Esophagus muscularis mucosa (tissue), 4 donors: ENCODE measurements at places on chromosomes 6 and 20. TPM values are rescaled to one million over a fixed set of nuclear protein-coding genes. Genes with fewer than 3 reads are reported as not detected.

Gene SAMD3
- total RNA-seq = 2.7 TPM

Gene BMP5
- total RNA-seq = 3.5 TPM

Gene GGTLC1
- total RNA-seq = not detected

Gene LY6G6C
- not detected for total RNA-seq

Gene SLC26A8
- total RNA-seq = not detected

Gene EMILIN3
- 5.6 TPM for total RNA-seq

DNA sequence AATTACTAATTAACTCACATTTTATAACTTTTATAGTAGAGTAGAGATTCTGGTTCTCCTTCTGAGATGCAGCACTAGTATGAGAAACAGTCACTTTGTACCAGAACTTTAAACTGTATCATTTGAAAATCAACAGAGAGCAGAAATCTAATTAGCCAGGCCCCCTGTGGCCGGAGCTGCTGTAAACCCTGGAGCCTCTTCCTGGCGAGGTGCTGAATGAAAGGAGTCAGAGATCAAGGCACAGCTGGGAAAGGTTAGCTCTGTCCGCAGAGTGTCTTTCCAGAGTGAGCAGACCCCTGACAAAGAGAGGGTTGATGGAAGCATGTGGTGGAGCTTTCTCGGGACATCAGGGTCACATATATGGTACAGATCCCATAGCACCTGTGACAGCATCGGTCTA is 703.8 kb downstream of the RFPL4B start:
- H3K27ac ChIP-seq = no peak overlapping the region
- H3K4me3 ChIP-seq = no peak overlapping the region
- DNase-seq = no peak
- no peaks in the 10 kb centered on the region for H3K27me3 ChIP-seq

DNA sequence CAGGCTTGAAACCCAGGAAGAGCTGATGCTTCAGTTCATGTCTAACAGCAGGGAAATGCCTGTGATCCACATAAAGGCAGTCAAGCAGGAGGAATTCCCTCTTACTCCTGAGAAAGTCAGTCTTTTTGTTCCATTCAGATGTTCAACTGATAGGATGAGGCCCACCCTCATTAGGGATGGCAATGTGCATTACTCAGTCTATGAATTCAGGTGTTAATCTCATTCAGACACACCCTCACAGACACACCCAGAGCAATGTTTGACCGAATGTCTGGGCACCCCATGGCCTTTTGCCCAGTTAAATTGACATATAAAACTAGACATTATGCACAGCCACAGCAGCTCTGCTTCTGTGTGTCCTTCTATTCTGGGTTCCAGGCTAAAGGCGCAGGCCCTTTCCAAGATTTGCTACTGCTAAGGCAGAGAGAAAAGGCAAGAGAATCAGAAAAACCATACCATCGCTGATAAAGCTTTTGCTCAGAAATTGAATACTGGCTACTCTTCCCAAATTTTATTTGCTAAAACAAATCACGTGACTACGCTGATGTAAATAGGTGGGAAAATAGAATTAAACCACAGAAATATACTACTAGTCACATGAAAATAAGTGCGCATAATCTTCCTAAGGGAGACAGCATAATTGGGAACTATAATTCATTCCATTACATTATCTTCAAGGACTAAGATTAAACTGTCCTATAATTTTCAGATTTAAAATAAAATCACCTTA is 625.0 kb upstream of the MAN1A1 start:
- H3K4me3 ChIP-seq = no peak overlapping the region
- H3K27me3 ChIP-seq = no peaks in the 10 kb centered on the region
- DNase-seq = no peak
- no peak overlapping the region for H3K27ac ChIP-seq
- no peaks in the 10 kb centered on the region for H3K36me3 ChIP-seq
- H3K4me1 ChIP-seq = no peaks in the 10 kb centered on the region

- no peak overlapping the region for H3K4me3 ChIP-seq
- no peaks in the 10 kb centered on the region for H3K36me3 ChIP-seq
- no peaks in the 10 kb centered on the region for H3K4me1 ChIP-seq
- H3K27me3 ChIP-seq = no peaks in the 10 kb centered on the region
- no peak overlapping the region for H3K27ac ChIP-seq
- DNase-seq = no peak
Measured at GRCh38 chr20:48203252-48203651, 418.0 kb upstream of the SULF2 start.

DNA sequence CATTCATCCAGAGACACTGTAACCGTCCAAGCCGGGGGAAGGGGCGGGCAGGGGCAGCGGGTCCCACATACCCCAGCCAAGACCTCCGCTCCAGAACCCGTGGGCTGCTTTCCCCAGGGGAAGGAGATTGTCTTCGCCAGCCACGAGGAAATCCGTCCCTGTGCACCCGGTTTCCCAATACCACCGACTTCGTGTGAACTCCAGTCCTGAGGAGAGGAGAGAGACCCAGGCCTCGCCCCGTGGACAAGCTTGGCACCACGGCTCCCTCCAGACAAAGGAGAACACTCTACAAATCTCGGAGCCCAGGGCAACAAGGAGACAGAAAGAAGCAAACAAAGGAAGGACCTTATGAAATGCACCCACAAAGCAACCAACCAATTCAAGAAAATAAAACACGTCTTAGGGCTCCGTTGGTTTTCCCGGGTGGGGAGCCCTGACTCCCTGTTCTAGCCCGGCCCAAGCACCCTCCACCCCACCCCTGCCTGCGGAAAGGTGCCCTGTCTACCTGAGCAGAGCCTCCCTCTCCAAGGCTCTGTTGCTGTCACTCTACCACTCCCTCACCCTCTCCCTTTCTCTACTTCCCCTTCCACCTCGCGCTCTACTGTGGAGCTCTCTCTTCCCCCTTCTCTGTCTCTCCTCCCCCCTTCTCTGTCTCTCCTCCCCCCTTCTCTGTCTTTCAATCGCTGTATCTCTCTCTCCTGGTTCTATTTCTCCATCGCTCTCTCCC is 1382.8 kb upstream of the DEFB115 start:
- H3K27ac ChIP-seq = no peak overlapping the region
- no peaks in the 10 kb centered on the region for H3K36me3 ChIP-seq
- peaks cover 25% of the 10 kb centered on the region for H3K27me3 ChIP-seq
- peak; percentile 91 for DNase-seq
- no peaks in the 10 kb centered on the region for H3K4me1 ChIP-seq

- no peak for DNase-seq
- no peak overlapping the region for H3K27ac ChIP-seq
- H3K4me1 ChIP-seq = no peaks in the 10 kb centered on the region
Measured at GRCh38 chr6:79180052-79180451, 54.4 kb downstream of the HMGN3 start.

GRCh38 chr6:31922942-31923341 is 4.6 kb upstream of the C2 start:
- H3K4me3 ChIP-seq = no peak overlapping the region
- H3K27ac ChIP-seq = no peak overlapping the region
- H3K4me1 ChIP-seq = no peaks in the 10 kb centered on the region
- no peaks in the 10 kb centered on the region for H3K27me3 ChIP-seq

GRCh38 chr6:15246217-15246665 is 372 bp downstream of the JARID2 start:
- H3K27me3 ChIP-seq = no peaks in the 10 kb centered on the region
- H3K4me3 ChIP-seq = peak overlapping the region; percentile 91
- H3K36me3 ChIP-seq = no peaks in the 10 kb centered on the region
- peaks cover 28% of the 10 kb centered on the region for H3K4me1 ChIP-seq
- peak overlapping the region; percentile 97 for H3K27ac ChIP-seq

DNA sequence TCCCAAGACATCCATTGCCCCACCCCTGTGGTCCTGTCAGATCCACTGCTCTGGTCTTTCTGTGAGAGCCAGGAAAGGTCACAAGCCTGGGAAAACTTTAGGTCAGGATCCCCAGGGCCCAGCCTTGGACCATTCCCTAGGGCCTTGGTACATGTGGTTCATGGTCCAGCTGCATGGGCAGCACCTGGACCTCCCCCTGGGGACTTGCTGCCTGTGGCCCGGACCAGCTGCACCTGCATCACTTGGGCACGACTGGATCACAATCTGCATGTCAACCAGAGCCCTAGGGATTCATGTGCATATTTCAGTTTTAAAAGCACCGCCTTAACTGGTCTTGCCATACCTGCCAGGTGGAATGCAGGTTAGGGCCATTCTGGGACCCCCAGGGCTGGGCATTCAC is 44.3 kb upstream of the MC3R start:
- no peaks in the 10 kb centered on the region for H3K4me1 ChIP-seq
- H3K27ac ChIP-seq = no peak overlapping the region
- no peak for DNase-seq
- H3K4me3 ChIP-seq = no peak overlapping the region

- no peak overlapping the region for H3K4me3 ChIP-seq
- no peaks in the 10 kb centered on the region for H3K4me1 ChIP-seq
- no peak for DNase-seq
- no peak overlapping the region for H3K27ac ChIP-seq
- H3K27me3 ChIP-seq = no peaks in the 10 kb centered on the region
Measured at GRCh38 chr20:22939181-22939580, 95.9 kb upstream of the SSTR4 start.

- H3K4me3 ChIP-seq = no peak overlapping the region
- H3K4me1 ChIP-seq = peaks cover 52% of the 10 kb centered on the region
- H3K27ac ChIP-seq = no peak overlapping the region
Measured at GRCh38 chr6:41374618-41375590, 39.5 kb downstream of the NCR2 start.

- peak overlapping the region; percentile 58 for H3K27ac ChIP-seq
- H3K4me1 ChIP-seq = peaks cover 30% of the 10 kb centered on the region
- no peak overlapping the region for H3K4me3 ChIP-seq
Measured at GRCh38 chr20:50278684-50279531, 88.3 kb downstream of the CEBPB start.

- no peaks in the 10 kb centered on the region for H3K36me3 ChIP-seq
- H3K4me3 ChIP-seq = no peak overlapping the region
- H3K27ac ChIP-seq = no peak overlapping the region
- H3K4me1 ChIP-seq = no peaks in the 10 kb centered on the region
- no peaks in the 10 kb centered on the region for H3K27me3 ChIP-seq
- no peak for DNase-seq
Measured at GRCh38 chr6:138278326-138278725, 60.0 kb upstream of the PBOV1 start.

DNA sequence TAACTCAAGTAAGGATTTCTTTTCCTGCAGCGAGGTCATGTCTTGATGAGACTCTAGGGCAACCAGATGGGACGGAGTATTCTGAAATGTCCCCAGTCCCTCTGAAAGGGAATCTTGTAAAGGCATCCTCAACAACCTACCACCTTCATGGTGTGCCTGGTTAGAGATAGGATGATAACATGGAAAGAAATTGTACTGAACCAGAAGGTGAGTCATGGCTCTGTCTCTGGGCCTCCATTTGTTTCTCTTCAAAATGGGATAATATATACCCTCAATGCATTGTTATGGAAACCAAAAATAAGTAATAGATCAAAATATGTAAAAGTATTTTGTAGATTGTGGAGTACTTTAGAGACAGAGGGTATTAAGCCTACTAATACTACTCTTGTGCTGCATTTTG is 219.1 kb downstream of the ARID1B start:
- no peak overlapping the region for H3K4me3 ChIP-seq
- no peaks in the 10 kb centered on the region for H3K27me3 ChIP-seq
- H3K4me1 ChIP-seq = peaks cover 33% of the 10 kb centered on the region
- no peaks in the 10 kb centered on the region for H3K36me3 ChIP-seq
- no peak for DNase-seq
- no peak overlapping the region for H3K27ac ChIP-seq

DNA sequence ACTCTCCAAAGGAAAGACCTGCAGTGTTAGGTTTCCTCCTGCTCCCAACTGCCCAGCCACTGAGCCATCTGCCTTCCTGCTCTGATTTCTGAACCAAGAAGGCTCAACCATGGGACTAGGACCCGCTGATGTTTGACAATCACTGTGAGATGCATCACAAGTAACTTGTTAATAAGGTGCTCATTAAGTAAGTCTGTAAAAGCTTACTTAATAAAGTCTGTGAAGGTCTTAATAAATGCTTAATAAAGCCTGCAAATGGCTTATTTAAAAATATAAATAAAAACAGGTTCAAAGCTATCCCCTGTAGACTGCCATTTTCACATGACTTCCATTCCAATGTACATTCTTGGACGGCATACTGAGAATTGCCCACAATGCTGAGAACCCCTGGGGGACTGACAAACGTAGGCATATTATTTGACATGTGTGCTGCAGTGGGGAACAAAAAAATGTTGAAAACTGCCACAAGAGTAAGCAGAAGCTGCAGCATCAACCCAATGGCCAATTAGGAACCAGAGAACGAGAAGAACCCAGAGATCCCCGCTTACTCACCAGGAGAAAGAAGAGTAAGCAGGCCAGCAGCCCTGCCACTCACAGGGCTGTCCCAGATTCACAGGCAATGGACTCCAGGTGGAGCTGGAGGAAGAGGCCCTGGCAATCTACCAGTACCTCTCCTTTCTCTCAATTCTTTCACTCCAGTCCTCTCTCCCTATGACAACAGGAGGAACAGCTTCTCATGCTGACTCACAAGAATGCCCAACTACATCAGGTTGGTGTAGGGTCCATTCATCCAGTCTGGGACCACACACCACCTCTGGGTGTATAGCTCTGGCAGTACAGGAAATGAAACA is 19.5 kb downstream of the KIF13A start:
- peak overlapping the region; percentile 41 for H3K27ac ChIP-seq
- no peak for DNase-seq
- H3K4me1 ChIP-seq = peaks cover 78% of the 10 kb centered on the region
- no peak overlapping the region for H3K4me3 ChIP-seq
- no peaks in the 10 kb centered on the region for H3K36me3 ChIP-seq
- H3K27me3 ChIP-seq = no peaks in the 10 kb centered on the region
